ENCODE measurements at places on chromosomes 6 and 20. TPM values are rescaled to one million over a fixed set of nuclear protein-coding genes. Genes with fewer than 3 reads are reported as not detected.

The MRAP2 gene
- total RNA-seq: 1.3 TPM

The C6orf52 gene
- total RNA-seq: 1.7 TPM

The SCRT2 gene
- total RNA-seq: not detected

The HDAC2 gene
- total RNA-seq: 93.0 TPM

The SPEF1 gene
- total RNA-seq: 2.3 TPM

The RBPJL gene
- total RNA-seq: not detected
